ENCODE measurements at places on chromosomes 4 and X. TPM values are rescaled to one million over a fixed set of nuclear protein-coding genes. Genes with fewer than 3 reads are reported as not detected.

GRCh38 chrX:13254076-13254785, 65.6 kb downstream of the ATXN3L start:
- H3K27ac ChIP-seq: no peak overlapping the region
- no peak overlapping the region for H3K4me3 ChIP-seq
- no peaks in the 10 kb centered on the region for H3K4me1 ChIP-seq
- H3K27me3 ChIP-seq: no peaks in the 10 kb centered on the region

DNA sequence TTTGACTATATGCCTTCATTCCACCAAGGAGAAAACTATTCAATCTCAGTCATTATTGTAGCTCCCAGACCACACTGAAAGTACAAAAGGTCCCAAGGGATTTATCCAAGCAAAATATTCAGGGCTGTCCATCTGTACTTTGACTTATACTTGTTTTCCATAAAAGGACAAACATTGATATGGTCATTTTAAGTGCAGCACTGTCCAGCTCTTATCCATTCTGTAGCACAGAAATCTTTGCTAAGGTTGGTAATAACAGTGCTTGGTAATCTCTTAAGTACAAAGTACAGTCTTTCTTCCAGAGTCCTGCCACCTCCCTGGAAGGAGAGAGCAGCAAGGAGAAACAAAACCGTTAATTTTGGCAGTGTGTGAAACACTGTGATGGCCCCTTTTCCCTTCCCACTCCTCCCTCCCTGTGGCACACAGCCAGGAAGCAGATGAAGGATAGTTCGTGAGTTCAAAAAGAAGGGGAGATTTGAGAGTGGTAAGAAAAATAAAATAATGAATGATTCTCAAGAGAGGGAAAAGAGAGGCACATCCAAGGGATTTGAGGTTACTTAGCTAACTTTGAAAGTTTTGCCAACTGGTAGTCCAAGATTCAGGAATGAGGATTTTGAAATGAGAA, 6.8 kb upstream of the CXCL2 start:
- peaks cover 8% of the 10 kb centered on the region for H3K27me3 ChIP-seq
- H3K36me3 ChIP-seq: no peaks in the 10 kb centered on the region
- H3K4me1 ChIP-seq: peaks cover 22% of the 10 kb centered on the region
- DNase-seq: no peak

The RTL9 gene
- total RNA-seq: 0.39 TPM

The MID1IP1 gene
- 40.4 TPM for total RNA-seq

The HTN3 gene
- total RNA-seq: not detected

- H3K4me3 ChIP-seq: no peak overlapping the region
- no peak for DNase-seq
- H3K36me3 ChIP-seq: peaks cover 10% of the 10 kb centered on the region
- no peaks in the 10 kb centered on the region for H3K4me1 ChIP-seq
Measured at GRCh38 chr4:101022151-101023024, 324.9 kb downstream of the PPP3CA start.

GRCh38 chr4:7552466-7552865, 117.7 kb upstream of the PSAPL1 start:
- no peak for DNase-seq
- peaks cover 10% of the 10 kb centered on the region for H3K27me3 ChIP-seq
- no peak overlapping the region for H3K27ac ChIP-seq
- H3K4me3 ChIP-seq: no peak overlapping the region
- peaks cover 5% of the 10 kb centered on the region for H3K36me3 ChIP-seq

- no peak overlapping the region for H3K4me3 ChIP-seq
- no peaks in the 10 kb centered on the region for H3K36me3 ChIP-seq
- no peaks in the 10 kb centered on the region for H3K27me3 ChIP-seq
- no peak overlapping the region for H3K27ac ChIP-seq
- DNase-seq: no peak
Measured at GRCh38 chr4:55338486-55338885, 7.6 kb upstream of the SRD5A3 start.

- H3K4me1 ChIP-seq: peaks cover 6% of the 10 kb centered on the region
- no peak for DNase-seq
- no peak overlapping the region for H3K27ac ChIP-seq
- no peaks in the 10 kb centered on the region for H3K27me3 ChIP-seq
- H3K36me3 ChIP-seq: peaks cover 33% of the 10 kb centered on the region
- H3K4me3 ChIP-seq: no peak overlapping the region
Measured at GRCh38 chrX:7262551-7262950, 114.6 kb upstream of the PUDP start.

DNA sequence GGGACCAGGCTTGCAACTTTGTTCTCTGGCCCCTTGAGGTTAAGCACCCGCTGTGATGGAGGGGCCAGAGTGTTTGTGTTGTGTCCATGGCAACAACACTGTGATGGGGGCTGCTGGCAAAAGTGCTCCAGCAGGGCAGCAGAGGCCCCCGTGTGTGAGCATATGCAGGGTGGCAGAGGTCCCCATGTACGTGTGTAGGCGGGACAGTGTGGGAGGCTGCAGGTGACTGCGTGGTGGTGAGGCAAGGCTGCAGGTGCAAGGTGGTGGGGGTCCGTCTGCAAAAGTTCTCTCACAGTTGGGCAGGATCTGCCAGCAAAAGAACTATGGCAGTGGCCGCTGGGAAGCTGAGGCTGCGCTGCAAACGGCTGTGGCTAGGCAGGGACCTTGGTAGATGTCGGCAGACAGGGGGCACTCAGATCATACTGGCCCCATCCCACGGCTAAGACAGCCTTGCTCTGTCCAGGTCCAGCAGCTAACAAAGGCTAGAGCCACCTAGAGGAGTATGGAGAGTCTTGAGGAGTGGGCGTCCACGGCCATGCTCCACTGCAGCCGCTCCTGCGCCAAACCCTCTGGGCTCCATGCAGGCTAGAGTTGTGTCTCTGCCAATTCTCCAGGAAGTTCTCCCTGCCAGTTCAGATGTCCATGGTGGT, 46.8 kb upstream of the PASD1 start:
- no peaks in the 10 kb centered on the region for H3K27me3 ChIP-seq
- H3K4me1 ChIP-seq: no peaks in the 10 kb centered on the region
- H3K4me3 ChIP-seq: no peak overlapping the region
- no peak overlapping the region for H3K27ac ChIP-seq
- DNase-seq: no peak

DNA sequence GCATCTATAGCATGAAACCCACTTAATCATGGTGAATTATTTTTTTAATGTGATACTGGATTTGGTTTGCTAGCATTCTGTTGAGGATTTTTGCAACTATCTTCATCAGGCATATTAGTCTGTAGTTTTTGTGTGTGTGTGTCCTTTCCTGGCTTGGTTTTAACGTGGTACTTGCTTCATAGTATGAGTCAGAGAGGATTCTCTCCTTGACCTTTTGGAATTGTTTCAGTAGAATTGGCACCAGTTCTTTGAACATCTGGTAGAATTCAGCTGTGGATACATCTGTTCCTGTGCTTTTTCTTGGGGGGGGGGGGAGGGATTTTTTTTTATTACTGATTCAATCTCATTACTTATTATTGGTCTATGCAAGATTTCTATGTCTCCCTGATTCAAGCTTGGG, 232.0 kb upstream of the KLF8 start:
- no peak overlapping the region for H3K4me3 ChIP-seq
- H3K27ac ChIP-seq: no peak overlapping the region
- H3K27me3 ChIP-seq: no peaks in the 10 kb centered on the region
- H3K36me3 ChIP-seq: no peaks in the 10 kb centered on the region
- DNase-seq: no peak
- no peaks in the 10 kb centered on the region for H3K4me1 ChIP-seq

The KLKB1 gene
- total RNA-seq: 0.24 TPM

- no peaks in the 10 kb centered on the region for H3K36me3 ChIP-seq
- H3K27ac ChIP-seq: no peak overlapping the region
- H3K4me1 ChIP-seq: no peaks in the 10 kb centered on the region
- DNase-seq: no peak
Measured at GRCh38 chrX:134929808-134930207, 61.0 kb upstream of the SMIM10 start.

DNA sequence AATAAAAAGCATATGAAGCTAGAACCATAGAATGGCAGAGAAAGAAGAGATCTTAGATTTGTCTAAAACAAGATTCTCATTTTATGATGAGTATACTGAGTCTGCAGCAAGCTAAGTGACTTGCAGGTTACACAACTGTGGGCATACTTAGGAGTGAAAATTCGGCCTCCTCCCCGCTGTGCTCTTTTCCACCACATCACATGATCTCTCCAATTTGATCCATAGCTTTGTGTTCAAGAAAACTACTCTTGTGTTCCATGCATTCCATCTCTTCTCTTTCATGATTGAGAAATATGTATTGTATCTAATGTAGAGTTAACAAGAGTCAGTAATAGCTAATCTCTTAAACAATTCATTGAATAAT, 234.3 kb downstream of the SCFD2 start:
- no peaks in the 10 kb centered on the region for H3K27me3 ChIP-seq
- no peak overlapping the region for H3K27ac ChIP-seq
- H3K4me1 ChIP-seq: no peaks in the 10 kb centered on the region
- no peak for DNase-seq

The ASB11 gene
- total RNA-seq: not detected

DNA sequence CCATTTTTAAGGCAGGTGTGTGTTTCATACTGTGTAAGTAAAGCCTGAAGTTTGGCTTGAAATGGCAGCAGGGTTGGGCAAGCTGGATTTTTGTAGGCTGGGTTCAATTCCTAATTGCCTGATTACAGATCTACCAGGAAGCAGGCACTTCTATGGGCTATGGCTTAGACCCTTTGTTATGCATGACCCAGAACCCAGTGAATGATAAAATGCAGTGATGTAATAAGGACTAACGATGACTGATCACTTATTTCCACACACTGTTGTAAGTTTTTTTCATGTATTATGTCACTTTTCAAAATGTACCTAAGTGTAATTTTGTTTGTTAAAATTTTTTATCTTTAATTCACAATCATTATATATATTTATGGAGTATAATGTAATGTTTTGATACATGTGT, 8.6 kb downstream of the LANCL3 start:
- H3K36me3 ChIP-seq: no peaks in the 10 kb centered on the region
- peaks cover 11% of the 10 kb centered on the region for H3K27me3 ChIP-seq
- H3K4me3 ChIP-seq: no peak overlapping the region
- no peaks in the 10 kb centered on the region for H3K4me1 ChIP-seq
- no peak for DNase-seq
- H3K27ac ChIP-seq: no peak overlapping the region

GRCh38 chr4:86961116-86961515, 26.3 kb downstream of the AFF1 start:
- H3K27me3 ChIP-seq: no peaks in the 10 kb centered on the region
- peaks cover 62% of the 10 kb centered on the region for H3K4me1 ChIP-seq
- no peak overlapping the region for H3K4me3 ChIP-seq

The GPR78 gene
- 4.9 TPM for total RNA-seq

DNA sequence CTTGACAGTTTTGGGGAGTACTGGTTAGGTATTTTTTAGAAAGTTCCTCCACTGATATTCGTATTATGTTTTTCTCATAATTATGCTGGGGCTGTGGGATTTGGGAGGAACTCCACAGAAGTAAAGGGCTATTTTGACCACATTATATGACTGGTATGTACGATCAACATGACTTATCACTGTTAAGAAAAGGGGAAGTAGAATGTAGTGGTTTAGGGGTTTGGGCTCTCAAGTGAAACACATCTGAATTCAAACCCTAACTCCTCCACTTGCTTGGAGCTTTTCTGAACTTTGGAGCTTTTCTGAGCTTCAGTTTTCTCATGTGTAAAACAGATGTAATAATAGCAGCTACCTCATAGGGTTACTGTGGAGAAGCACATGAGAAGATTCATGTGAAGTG, 96.4 kb upstream of the C1GALT1C1 start:
- H3K4me1 ChIP-seq: no peaks in the 10 kb centered on the region
- no peaks in the 10 kb centered on the region for H3K27me3 ChIP-seq
- no peak overlapping the region for H3K27ac ChIP-seq
- H3K4me3 ChIP-seq: no peak overlapping the region

GRCh38 chrX:6227453-6227835, 1.2 kb downstream of the NLGN4X start:
- peak overlapping the region; percentile 96 for H3K4me3 ChIP-seq
- peaks cover 21% of the 10 kb centered on the region for H3K4me1 ChIP-seq
- DNase-seq: peak; percentile 67
- no peaks in the 10 kb centered on the region for H3K36me3 ChIP-seq
- H3K27ac ChIP-seq: peak overlapping the region; percentile 71

DNA sequence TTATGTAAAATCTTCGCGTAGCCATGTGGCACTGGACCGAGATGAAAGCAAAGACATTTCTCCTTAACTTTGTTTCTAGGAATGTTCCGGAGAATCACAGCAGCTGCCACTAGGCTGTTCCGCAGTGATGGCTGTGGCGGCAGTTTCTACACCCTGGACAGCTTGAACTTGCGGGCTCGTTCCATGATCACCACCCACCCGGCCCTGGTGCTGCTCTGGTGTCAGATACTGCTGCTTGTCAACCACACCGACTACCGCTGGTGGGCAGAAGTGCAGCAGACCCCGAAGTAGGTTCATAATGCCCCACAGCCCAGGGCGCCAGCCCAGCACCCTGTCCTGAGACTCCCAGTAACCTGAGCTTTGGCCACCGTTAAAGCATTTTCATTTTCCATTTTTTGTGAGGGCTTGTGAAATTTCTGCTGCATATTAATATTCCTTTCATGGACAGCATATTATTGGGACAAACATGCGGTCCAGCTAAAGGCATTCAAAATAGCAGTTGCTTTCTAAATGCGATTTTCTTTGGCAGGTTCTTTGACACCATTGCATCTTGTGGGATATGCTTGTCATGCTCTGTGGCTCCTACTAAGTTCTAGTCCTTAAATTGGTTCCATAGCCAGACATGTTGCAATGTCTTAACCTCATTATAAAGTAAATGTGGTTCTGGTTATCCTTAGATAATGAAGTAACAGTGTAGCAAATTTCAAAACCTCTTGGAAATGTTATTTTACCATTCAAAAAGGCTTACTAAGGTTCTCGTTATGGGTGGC, 49.1 kb upstream of the MSANTD1 start:
- DNase-seq: no peak
- H3K4me3 ChIP-seq: no peak overlapping the region
- H3K36me3 ChIP-seq: peaks cover 9% of the 10 kb centered on the region
- no peaks in the 10 kb centered on the region for H3K27me3 ChIP-seq
